T-helper 2 cell (primary cell): ENCODE measurements at places on chromosomes 7 and 10.

DNA sequence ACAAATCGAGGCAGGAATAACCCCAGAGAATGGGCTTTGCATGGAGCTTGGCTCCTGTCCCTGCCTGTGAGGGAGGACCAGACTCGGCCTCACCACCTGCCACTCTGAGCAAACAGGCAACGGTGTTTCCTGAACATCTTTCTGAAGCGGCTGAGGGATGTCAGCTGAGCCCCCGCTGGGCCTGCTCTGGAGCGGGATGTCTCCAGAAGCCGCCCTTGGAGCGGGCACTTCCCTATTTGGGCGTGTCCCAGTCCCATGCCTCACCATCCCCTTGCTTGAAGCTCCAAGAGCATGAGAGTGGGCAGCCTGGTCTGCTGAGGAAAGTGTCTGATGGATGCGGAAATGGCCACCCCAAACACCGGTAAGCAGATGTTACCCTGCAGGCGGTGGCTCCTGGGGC lies 10.2 kb downstream of the ALKBH4 start:
- no peak for DNase-seq

GRCh38 chr7:106216517-106216922 lies 68.3 kb downstream of the NAMPT start:
- DNase-seq: no peak

DNA sequence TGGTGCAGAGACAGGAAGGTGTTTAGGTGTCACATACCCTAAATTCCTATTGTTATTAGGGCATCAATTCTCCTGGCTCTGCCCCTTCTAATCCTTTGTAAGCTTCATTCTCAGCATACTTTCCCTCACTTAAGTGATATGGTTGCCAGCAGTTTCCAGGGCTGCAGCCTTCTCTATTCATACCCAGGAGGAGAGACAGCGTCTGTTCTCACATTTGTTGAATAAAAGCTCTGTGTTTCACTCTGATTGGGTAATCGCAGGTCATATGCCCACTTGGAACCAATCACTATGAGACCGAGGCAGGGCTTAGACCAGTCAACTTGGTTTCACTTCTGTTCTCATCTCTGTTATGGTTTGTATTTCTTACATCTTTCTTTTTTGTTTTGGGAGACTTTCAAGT lies 109.6 kb upstream of the MTPN start:
- DNase-seq: no peak

GRCh38 chr10:16768702-16769101 lies 48.5 kb downstream of the RSU1 start:
- no peak for DNase-seq
